CD8-positive, alpha-beta memory T cell (primary cell): ENCODE measurements at places on chromosomes 3 and 15. TPM values are rescaled to one million over a fixed set of nuclear protein-coding genes. Genes with fewer than 3 reads are reported as not detected.

The BFSP2 gene
- total RNA-seq: not detected

The CCRL2 gene
- 2.7 TPM for total RNA-seq

The FBLN2 gene
- total RNA-seq: 0.09 TPM

DNA sequence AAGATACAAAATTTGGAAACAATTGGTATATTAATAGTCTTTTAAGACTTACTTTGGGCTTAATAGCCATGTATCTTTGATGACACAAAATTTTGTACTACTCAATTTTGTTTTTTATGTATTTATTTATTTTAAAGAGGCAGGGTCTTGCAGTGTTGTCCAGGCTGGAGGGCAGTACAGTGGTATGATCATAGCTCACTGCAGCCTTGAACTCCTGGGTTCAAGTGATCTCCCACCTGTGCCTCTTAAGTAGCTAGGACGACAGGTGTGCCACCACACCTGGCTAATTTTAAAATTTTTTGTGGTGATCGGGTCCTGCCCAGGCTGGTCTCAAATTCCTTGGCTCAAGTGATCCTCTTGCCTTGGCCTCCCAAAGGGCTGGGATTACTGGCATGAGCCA, 6.5 kb downstream of the SPRED1 start:
- H3K36me3 ChIP-seq: no peaks in the 10 kb centered on the region
- H3K4me1 ChIP-seq: peaks cover 5% of the 10 kb centered on the region
- DNase-seq: no peak
- H3K4me3 ChIP-seq: no peak overlapping the region
- H3K27ac ChIP-seq: no peak overlapping the region

DNA sequence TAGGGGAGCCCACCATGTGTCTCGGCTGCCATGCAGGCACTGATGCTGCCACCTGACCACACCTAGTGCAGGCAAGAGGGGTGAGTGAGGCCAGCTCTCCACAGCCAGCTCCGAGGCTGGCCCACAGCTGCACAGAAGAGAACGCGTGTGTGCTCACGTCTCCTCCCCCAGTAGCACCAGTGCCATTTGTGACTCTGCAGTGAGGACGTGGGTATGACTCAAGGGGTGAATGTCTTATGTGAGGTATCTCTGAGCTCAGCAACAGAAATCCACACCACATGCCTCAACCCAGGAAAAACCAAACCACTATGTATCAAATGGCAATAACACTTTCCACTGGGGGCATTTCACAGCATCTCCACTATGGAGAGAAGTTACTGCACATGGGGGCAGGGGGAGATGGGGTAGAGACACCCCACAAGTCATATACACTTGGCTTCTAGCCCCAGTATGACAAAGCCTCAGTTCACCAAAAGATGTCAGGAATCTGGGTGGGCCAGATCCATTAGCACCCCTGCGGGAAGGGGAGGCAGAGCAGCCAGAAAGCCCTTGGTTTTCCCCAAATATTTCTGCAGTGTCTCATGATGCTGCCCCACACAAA, 87.6 kb downstream of the LRIG1 start:
- peaks cover 8% of the 10 kb centered on the region for H3K36me3 ChIP-seq
- H3K4me1 ChIP-seq: no peaks in the 10 kb centered on the region
- no peaks in the 10 kb centered on the region for H3K27me3 ChIP-seq
- H3K4me3 ChIP-seq: no peak overlapping the region

DNA sequence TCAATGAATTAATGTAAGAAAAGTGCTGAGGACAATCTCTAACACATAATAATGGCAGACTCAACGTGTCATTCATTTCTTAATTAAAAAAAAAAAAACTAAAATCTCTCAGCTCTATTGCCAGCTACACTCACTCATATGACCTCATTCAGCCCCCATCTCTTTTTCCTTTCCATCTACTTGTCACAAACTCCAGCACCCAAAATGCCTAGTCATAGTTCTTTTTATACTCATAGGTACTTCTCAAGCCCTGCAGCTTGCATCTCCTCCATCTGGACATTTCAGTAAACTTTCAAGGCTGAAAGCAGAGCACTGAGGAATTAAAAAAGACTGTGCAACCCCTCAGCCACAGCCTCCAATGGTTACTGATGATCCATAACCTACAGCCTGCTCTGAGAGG, 109.8 kb downstream of the PLCH1 start:
- H3K4me3 ChIP-seq: no peak overlapping the region
- H3K4me1 ChIP-seq: no peaks in the 10 kb centered on the region
- DNase-seq: no peak

GRCh38 chr3:71593106-71593505, 9.6 kb upstream of the FOXP1 start:
- H3K4me1 ChIP-seq: no peaks in the 10 kb centered on the region
- H3K27ac ChIP-seq: no peak overlapping the region
- H3K36me3 ChIP-seq: no peaks in the 10 kb centered on the region
- no peaks in the 10 kb centered on the region for H3K27me3 ChIP-seq
- DNase-seq: no peak
- H3K4me3 ChIP-seq: no peak overlapping the region

- H3K27me3 ChIP-seq: no peaks in the 10 kb centered on the region
- peaks cover 8% of the 10 kb centered on the region for H3K4me1 ChIP-seq
- H3K4me3 ChIP-seq: peak overlapping the region; percentile 8
- H3K27ac ChIP-seq: peak overlapping the region; percentile 29
Measured at GRCh38 chr3:114299421-114299820, 5.6 kb downstream of the TIGIT start.

DNA sequence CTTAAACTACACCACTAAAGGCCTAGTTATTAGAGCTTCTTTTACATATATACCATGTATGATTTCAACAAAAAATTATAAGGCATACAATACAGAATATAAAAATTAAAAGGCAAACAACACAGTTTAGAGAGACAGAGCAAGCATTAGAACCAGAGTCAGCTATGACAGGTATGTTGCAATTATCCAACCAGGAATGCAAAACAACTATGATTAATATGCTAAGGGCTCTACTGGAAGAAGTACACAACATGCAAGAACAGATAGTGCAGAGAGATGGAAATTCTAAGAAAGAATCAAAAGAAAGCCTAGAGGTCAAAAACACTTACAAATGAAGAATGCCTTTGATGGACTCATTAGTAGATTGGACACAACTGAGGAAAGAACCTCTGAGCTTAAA, 39.6 kb downstream of the CCDC54 start:
- H3K4me1 ChIP-seq: no peaks in the 10 kb centered on the region
- no peaks in the 10 kb centered on the region for H3K36me3 ChIP-seq
- H3K27ac ChIP-seq: no peak overlapping the region
- H3K4me3 ChIP-seq: no peak overlapping the region
- no peaks in the 10 kb centered on the region for H3K27me3 ChIP-seq

- DNase-seq: no peak
- H3K4me1 ChIP-seq: no peaks in the 10 kb centered on the region
- H3K27me3 ChIP-seq: no peaks in the 10 kb centered on the region
- no peak overlapping the region for H3K4me3 ChIP-seq
- no peak overlapping the region for H3K27ac ChIP-seq
Measured at GRCh38 chr3:129379582-129380358, 48.7 kb downstream of the EFCAB12 start.
